ENCODE measurements at places on chromosomes 7 and 10.

GRCh38 chr10:71212318-71213126 lies at the start of gene UNC5B:
Gene UNC5B (plus strand): TSS chr10:71212570. CDS start chr10:71212986, 416 bp downstream.
- peak; percentile 53 for DNase-seq

DNA sequence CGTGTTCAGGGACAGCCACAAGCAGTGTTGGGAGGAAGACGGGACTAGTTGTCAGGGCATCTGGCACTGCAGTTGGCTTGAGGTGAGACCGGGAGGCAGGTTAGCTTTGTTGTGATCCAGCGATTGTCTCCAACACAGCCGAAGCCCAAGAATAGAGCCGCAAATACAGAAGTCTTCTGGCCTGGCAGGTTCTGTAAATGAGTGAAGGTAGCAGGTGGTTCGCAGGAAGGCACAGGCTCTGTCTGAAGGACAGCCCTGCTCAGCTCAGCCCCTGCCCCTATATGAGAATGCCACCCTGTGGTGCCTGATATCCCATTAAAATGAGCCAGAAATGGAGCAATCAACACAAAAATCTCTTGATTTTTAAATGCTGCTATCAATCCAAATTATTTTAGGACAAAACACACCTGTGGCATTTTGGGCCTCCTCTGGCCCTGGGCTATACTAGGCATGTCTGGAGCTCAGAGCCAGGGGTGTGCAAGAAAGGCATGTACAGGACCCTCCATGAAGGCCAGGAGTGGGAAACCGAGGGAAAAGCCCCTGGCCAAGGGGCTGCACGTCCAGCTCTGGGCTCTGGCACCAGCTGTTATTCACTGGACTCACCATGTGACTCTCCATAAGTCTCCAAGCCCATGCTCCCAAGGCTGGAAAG lies 11.2 kb upstream of the C10orf71 start:
- DNase-seq = no peak

GRCh38 chr7:2608921-2609411 lies 22.8 kb upstream of the TTYH3 start:
- no peak for DNase-seq

- DNase-seq = no peak
Measured at GRCh38 chr7:99677648-99678045, 2.1 kb downstream of the CYP3A5 start.

DNA sequence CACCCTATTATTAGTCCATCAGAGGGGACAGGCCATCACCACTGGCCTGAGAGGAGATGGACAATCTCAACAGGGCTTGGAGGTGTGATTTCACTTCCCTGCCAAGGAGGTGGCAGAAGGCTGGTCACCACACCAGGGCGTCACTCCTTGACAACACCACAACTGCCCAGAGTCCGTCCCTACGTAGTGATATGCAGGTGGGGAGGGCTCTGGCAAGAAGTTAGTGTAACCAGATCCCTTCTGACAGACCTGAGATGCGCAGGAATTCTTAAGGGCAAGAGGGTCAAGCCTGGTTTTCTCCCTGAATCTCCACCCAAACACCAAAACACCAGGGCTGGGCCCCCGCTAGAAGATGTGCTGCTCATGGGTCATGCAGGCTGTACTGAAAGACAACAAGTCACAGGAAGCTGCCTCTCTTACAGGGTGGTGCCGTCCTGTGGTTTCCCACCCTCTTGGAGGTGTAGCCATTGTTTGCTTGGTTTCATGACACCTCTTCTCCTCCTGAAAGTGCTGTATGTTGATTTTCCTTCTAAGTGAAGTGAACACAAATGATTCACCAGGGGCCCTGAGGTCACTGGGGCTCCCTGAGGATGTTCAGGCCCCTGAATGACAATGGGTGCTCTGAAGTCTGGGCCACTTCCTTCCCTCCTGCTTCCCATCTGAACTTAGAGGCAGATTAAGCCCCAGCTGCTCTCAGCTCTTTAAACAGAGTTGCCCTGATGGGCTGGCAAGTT lies 27.1 kb downstream of the ATXN7L1 start:
- DNase-seq = no peak

GRCh38 chr10:72164617-72165016 lies 51.2 kb upstream of the ANAPC16 start:
- DNase-seq = no peak

GRCh38 chr10:63010203-63010602 lies 122.9 kb upstream of the NRBF2 start:
- DNase-seq = no peak

DNA sequence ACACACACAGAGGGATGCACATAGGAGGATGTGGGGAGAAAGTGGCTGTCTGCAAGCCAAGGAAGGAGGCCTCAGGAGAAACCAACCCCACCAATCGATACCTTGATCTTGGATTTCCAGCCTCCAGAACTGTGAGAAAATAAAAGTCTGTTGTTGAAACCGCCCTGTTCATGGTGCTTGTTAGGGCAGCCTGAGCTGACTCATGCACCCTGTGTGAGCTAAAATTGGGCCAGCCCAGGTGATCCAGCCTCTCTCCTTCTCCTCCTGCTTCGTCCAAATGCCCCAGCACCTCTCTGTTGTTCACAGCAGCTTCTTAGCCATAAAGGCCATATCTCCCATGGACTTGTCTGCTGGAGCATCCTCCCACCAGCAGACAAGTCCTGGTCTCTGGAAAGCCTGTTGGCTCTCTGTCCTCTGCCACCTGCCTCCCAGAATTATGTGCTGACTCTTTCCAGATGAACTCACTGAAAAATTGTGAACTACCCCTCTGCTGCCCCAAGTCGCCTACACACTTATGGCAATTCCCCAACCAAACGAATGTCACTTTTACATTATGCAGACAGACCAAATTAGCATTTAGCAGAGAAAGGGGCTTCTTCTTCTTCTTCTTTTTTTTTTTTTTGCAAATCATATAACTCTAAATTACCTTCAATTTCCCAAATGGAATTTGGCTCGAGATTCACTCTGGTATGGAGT lies 30.2 kb upstream of the CARD11 start:
- DNase-seq = no peak

- no peak for DNase-seq
Measured at GRCh38 chr10:124045801-124046355, 47.5 kb downstream of the CHST15 start.

DNA sequence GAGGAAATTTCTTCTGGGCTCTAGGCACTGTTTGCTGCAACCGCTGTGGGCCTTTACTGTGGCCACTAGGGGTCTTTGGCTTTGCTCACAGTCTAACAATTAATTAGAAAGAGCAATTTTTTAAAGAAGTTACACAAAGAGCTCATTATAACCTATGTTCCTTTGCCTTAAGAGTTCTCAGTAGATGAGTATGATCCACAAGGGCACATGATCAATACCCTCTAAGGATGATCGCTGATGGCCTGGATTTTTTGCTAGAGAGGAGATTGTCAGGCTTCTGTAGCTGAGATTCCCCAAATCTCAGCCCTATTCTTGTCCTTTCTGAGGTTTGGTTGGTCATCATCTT lies 80.8 kb upstream of the RHOBTB1 start:
- DNase-seq = no peak

DNA sequence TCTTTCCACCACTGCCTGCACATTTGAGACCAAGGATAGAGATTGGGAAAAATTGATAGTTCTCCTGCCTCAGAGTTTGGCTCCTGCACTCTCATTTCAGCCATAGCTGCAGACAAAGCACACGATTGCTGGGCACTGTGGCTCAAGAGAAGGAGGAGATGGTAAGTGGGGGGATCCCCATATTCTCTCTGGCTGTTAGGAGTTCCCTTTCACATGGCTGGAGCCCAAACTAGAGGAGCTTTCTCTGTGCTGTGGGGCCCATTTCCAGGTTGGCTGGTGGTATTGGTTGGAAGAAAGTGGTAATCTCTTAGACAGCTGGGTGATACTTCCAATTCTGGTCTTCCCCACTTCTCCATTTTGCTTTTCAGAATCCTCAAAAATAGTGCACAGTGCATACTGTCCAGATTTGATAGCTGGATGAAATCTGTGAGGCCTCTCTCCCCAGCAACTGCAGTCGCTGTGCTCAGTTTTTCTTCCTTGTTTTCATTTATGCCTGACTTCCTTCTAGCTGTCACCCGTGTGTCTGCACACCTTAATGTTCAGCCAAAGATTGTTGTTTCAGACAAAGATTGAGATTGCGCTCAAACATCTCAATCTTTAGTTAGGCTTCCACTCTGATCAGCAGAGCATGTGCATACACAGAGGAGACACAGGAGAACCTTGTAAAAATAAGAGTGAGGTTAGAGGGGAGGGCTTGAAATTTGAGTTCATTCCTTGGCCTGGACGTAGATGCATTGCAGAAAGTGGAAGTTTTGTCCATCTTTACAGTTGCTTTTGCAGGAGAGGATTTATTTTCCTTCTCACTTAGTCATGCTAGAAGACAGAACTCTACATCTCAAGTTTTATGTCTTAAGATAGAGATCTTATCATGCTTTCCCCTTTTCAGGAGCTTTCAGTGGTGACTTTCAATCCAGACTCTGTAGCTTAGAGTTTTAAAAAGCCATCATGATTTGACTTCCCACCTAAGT lies 28.6 kb downstream of the RABGEF1 start:
- no peak for DNase-seq

GRCh38 chr7:18835001-18835690 lies 282.3 kb downstream of the TWIST1 start:
- DNase-seq = no peak

- DNase-seq = no peak
Measured at GRCh38 chr10:102630663-102631062, 13.6 kb upstream of the TRIM8 start.

- no peak for DNase-seq
Measured at GRCh38 chr7:71342202-71342601, 210.3 kb downstream of the GALNT17 start.

DNA sequence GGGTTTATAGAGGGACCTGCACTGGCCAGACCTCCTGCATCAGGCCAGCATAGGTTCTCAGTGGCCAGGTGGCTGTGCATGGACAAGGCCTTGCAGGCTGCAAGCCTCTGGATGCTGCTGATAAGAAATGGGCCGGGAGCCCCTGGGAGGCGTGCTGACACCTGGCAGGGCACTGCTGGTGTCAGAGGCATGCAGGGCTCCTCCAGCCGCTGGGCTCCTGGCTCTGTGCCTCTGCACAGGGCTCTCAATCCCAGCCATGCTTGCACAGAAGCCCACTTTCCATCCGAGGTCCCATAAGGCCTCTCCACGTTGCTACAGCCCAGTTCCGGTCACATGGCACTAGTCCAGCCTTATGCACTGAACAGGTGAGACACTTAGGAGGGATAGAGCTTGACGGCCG lies 27.3 kb downstream of the ANTXRL start:
- no peak for DNase-seq

DNA sequence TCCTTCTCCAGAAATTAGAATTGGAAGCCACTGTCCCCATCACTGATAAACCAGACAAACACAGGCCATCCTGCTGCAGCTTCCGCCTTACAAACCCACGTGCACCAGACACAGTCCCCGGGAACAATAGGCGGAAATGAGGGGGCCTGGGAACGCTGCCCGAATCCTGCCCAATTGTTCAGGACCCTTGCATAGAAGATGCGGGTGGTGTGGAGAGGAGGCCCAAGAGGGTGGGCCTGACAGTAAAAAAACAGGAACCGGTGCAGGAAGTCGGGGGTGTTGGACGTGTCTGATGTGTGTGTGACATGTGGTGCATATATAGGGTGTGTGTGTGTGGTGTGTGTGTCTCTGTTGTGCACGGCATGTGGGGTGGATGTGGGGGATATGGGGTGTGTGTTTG lies 26.5 kb upstream of the CHST15 start:
- DNase-seq = no peak

GRCh38 chr7:155343661-155344121 lies 46.0 kb downstream of the INSIG1 start:
- DNase-seq = no peak

- no peak for DNase-seq
Measured at GRCh38 chr7:142908921-142909890, 23.7 kb upstream of the TRPV6 start.

DNA sequence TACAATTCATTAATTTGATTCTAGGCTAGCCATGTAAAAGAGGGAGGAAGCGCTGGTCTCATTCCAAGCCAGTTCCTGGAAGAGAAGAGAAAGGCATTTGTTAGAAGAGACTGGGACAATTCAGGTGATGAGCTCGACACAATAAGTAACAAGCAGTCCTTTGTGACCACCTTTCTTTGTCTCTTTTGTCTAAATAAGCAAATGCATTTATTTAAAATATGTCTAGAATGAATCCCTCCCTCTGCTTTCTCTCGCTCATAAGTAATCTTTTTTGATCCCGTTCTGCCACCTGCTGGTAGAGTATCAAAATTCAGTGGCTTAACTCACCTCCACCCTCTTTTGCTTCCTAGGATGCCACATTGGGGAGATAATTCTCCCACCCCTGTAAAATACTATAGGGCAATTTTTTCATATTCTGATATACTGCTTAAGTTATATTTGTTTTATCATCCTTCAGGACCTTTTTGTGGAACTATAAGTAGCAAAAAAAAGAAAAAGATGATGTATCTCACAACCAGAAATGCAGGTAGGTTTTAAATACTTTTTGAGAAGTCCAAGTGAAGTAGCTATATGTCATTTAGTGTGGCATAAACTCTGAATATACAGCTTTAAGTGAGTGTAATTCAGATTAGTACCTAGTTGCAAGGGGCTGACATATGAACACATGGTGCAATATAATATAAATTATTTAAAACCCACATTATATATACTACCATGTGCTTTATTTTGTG lies 91.5 kb downstream of the GSDME start:
- DNase-seq = peak; percentile 33

DNA sequence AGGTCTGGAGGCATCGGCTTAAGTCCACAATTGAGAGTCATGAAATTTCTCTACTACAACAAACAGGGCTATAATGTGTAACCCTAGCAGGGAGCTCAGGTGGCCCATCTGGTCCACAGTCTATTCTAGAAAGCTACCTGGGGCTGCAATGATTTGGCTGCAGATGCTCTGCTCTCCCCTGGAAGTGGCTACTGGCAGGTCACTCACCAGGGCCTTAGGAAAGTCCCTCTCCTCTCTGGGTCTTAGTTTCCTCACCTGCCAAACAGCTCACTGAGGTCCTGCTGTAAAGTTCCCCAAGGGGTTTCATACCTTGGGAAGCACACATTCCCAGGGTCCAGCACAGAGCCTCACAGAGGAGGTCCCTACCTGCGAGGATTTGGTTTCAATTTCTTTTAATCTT lies 2.5 kb downstream of the IGFBP3 start:
- no peak for DNase-seq

GRCh38 chr7:131525820-131526219 lies 30.6 kb downstream of the PODXL start:
- no peak for DNase-seq

- no peak for DNase-seq
Measured at GRCh38 chr10:113020838-113021237, 70.8 kb downstream of the TCF7L2 start.

GRCh38 chr10:69646185-69647060 lies 16.4 kb downstream of the FAM241B start:
- no peak for DNase-seq

DNA sequence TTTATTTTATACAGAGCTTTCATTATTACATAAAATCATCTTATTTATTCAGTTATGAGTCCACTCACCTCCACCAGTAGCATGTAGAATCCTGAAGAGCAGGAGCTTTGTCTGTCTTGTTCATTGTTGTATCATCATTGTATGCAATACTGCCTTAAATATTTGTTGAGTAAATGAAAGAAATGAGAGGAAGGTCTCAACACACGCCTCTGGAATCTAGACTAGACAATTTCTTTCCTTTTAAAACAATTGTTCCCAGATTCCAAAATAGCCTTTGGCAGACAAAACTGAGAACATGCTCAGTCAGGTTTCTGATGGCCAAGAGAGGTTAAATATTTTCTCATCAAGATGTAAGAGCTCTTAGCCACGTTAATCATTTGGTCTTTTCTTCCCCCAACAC lies 173.1 kb upstream of the AGR3 start:
- no peak for DNase-seq
